ENCODE measurements at places on chromosomes 11 and 22. TPM values are rescaled to one million over a fixed set of nuclear protein-coding genes. Genes with fewer than 3 reads are reported as not detected.

Gene MUC5B
- not detected for total RNA-seq

Gene CCDC34
- total RNA-seq: 3.6 TPM

Gene MS4A4A
- not detected for total RNA-seq

Gene CRYBA4
- total RNA-seq: not detected

Gene OR56A4
- total RNA-seq: not detected

Gene LDHAL6A
- total RNA-seq: not detected

Gene PDE2A
- total RNA-seq: 1.3 TPM

Gene FGF19
- total RNA-seq: not detected

Gene ESAM
- total RNA-seq: 0.37 TPM

Gene DEFB131B
- total RNA-seq: not detected

Gene OR2D3
- total RNA-seq: not detected

Gene TMPRSS13
- total RNA-seq: not detected

Gene MICAL2
- 246 TPM for total RNA-seq

Gene CPT1B
- total RNA-seq: 1.6 TPM

Gene FGF3
- total RNA-seq: not detected

Gene RFPL1
- not detected for total RNA-seq
